Fibroblast of villous mesenchyme (primary cell): ENCODE measurements at places on chromosomes 3 and 15. TPM values are rescaled to one million over a fixed set of nuclear protein-coding genes. Genes with fewer than 3 reads are reported as not detected.

- no peak for DNase-seq
Observed at GRCh38 chr3:173342679-173343078, 54.9 kb upstream of the NLGN1 start.

- DNase-seq, result no peak
Observed at GRCh38 chr3:96370637-96371036, 443.8 kb upstream of the EPHA6 start.

DNA sequence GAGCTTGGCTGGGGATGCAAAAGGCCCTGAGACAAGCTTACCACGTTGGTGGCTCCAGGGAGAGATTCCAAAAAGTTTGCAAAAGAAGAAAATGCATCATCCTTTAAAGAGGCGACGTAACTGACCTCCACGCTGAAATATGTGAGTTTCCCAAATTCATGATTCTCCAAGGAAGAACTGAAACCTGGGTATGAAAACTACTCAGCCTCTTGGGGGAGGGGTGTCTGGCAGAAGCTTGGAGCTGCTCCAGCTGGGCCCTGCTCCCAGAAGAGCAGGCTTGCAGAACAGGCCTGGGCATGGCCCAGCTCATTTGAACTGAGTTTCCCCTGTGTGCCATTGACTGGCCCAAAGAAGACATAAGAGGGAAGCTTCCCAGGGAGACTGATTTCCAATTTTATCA is 20.5 kb downstream of the CPN2 start:
- DNase-seq, result peak; percentile 62

GRCh38 chr3:188915127-188915526 is 256.6 kb upstream of the TPRG1 start:
- DNase-seq, result no peak

DNA sequence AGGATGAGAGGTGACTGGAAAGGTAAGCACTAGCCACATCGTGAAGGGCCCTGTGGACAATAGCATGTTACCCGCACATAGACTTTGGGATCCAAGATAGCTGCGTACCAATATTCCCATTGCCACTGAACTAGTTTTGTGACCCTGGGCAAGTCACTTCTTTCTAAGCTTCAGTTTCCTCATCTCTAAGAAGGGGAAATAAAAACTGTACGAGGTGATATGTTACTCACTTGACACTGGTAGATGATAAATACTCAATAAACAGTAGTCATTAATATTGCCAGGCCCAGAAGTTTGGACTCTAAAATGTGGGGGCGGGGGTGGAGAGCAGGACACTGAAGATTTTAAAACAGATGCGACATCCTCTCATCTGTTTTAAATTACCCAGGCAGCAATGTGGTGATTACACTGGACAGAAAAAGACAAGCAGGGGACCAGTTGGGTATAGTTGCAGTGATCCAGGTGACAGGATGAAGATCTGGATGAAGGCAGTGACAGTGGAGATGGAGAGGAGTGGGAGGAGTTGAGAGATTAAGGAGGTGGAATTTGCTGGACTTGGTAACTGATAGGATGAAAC is 2.5 kb downstream of the ATG7 start:
- DNase-seq, result no peak

DNA sequence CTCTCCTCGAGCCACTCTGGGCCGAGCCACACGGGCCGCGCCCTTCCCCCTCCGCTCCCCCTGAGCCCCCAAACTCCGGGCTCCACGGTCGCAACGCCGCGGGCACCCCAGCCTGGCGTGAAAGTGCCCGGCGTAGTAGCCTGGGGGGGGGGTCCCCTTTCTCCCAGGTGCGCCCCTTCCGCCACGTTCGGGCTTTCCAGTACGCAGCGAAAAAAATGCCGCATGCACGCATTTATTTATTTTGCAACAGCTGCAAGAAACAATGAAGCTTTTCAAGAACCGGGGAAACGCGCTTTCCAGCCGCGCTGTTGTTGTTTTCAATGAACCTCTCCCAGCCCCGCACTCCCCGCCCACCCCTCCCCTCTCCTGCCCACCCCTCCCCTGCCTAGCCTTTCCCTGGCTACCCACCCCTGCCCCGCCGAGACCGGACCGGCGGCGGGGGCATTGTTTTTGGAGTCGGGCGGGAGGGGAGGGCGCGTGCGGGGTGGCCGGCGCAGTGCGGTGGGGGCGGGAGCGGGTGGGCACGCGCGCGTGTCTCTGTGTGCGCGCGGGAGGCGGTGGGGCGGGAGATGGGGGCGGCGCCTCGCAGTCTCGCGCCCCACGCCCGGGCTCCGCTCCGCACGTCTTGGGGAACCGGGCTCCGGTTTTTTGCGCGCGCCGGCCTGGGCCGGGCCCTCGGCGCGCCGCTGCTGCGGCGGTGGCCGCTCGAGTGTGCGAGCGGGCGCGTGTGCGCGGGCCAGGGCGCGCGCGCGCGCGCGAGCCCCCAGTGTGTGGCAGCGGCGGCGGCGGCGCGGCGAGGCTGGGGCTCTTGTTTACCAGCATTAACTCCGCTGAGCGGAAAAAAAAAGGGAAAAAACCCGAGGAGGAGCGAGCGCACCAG is at the start of gene IGF1R:
IGF1R (plus strand) TSS at position 766 of the 880 bp plus-strand sequence. CDS start 1,043 bp downstream, outside the sequence.
- DNase-seq, result peak; percentile 93

DNA sequence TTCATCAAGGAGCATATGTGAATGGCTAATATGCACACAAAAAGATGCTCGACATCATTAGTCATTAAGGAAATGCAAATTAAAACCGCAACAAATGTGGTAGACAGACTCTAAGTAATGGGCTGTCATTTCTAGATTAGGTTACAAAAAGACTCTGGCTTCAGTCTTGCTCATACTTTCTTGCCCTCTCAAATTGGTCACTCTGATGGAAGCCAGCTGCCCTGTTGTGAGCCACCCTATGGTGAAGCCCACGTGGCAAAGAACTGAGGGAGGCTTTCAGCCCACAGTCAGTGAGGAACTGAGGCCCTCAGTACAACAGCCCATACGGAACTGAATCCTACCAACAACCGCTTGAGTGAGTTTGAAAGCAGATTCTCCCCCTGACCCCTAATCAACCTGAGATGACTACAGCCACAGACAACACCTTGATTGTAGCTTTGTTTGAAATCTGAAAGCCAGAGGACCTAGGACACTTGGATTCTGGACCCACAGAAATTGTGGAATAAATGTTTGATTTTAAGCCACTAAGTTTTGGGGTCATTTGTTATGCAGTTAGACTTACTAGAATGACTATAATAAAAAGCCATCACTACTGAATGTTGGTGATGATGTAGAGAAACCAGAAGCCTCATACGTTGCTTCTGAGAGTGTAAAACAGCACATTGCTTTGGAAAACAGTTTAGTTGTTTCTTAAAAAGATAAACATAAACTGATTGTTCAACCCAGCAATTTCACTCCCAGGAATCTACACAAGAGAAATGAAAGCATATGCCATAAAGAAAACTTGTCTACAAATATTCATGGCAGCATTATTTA is 45.7 kb downstream of the EHHADH start:
- DNase-seq, result no peak

DNA sequence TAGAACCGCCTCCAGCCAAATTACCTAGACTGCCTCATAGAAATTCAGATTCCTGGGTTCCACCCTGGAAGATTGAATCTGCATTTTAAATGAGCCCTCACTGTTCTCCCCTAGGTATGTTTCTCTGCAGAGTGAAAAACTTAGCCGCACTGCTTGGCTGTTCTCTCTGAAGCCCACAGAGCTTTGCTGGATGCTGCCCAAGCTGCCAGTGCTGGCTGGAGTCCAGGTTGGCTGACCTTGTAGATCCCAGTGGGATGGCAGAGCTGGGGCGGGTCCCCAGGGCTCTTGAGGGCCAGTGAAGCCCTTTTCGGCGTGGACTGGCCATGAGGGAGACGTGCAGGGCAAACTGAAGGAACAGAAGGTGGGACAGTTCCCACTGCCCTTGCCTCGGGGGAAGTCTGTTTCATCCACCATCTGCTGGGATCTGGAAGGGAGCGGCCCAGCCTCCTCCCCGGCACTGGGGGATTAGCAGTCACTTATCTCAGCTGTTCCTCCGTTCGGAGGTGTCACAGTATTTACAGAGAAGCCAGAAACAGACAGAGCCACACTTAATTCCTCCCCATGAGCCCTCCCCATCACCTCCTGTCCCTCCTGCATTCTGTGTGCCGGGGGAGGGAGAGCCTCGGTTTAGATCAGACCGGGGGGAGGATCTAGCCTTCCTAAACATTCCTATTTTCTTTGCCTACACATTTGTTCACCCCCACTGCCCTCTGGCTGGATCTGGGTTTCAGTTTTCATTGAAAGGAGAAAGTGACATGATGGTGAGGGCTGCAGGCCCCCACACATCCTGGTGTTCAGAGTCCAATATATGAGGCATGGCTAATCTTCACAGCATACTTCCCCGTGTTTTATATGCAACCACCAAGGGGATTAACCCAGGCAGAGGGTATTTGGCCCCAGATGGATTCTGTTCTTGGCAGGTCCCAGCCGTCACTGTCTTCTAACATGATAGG is 4.1 kb upstream of the ACTC1 start:
- peak; percentile 59 for DNase-seq

DNA sequence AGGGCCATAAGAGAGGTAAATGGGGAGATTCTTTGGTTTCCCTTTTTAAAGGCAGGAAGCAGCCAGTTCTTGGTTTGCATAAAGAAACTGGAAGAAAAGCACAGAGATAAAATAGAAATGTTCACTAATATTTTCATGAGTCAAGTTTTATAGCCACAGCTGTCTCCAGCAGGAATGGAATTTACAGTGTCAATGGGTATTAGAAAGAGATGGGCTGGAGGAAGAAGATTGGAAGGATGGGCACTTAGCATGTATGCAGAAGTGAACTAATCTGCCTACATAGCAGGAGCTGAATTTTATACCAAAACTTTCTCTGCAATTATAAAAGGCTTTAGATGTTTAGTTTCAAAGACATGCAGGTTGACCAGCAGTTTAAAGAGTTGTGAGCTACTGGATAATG is 521.9 kb upstream of the GOLIM4 start:
- DNase-seq, result no peak

COLQ gene
- total RNA-seq, result 0.43 and 0.64 TPM in 2 replicates

- DNase-seq, result no peak
Observed at GRCh38 chr3:44950275-44950734, 25.7 kb downstream of the ZDHHC3 start.

MME gene
- total RNA-seq, result 310 and 479 TPM in 2 replicates

- no peak for DNase-seq
Observed at GRCh38 chr3:134776518-134776917, 18.5 kb upstream of the EPHB1 start.

DNA sequence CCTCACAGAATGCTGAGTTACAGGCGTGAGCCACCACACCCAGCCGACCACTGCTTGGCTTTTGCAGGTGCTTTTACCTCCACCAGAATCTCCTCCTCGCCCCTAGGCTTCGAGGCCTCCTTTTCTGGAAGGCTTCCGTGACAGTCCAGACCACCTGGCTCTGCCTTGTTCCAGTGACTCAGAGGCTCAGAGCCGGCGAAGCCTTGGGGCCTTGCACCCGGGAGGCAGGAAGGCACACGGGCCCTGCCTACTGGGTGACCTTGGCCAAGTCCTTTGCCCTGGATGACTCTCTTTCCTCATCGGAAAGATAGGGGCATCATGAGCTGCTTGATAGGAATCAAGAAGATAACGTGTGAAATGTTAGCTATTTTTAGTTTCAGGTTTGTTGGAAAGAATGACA is 31.3 kb upstream of the FURIN start:
- DNase-seq, result no peak

- DNase-seq, result no peak
Observed at GRCh38 chr15:92306663-92307062, 87.0 kb upstream of the ST8SIA2 start.

GRCh38 chr3:89859757-89860156 is 752.3 kb downstream of the EPHA3 start:
- DNase-seq, result no peak

GRCh38 chr15:82595766-82596165 is 51.4 kb downstream of the CPEB1 start:
- no peak for DNase-seq
